Ureter (tissue), 1 donor: ENCODE measurements at places on chromosomes 7 and 10. TPM values are rescaled to one million over a fixed set of nuclear protein-coding genes. Genes with fewer than 3 reads are reported as not detected.

DNA sequence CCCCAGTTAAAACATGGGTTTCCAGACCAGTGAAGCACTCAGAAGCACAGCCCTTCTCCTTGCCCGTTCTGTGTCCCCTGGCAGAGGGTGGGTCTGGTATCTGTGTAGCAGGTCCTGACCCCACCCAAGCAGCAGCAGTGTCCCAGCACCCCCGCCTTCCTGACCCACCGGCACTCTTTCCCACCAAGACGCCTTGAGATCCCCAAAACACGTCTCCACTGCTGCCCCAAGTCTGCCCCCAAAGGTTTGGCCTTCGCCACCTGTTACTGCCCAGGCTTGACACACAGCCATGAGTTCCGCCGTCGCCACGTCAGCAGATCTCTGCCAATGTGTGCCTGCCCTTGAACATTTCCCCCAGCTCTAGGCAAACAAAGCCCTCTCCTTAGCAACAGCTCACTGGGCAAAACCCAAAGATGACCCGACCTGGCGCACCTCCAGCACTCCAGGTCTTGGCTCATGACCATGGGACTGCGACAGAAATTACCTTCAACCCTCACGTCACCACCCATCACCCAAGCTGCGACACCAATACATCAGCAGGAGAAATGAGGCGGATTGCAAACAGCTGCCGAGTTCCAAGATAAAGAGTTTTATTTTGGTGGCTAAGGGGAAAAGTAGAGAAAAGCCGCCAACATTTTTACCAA, 75.6 kb downstream of the CTBP2 start:
- no peak for DNase-seq

- DNase-seq = no peak
Observed at GRCh38 chr10:124181656-124182055, 88.3 kb upstream of the CHST15 start.

GRCh38 chr7:94314413-94315410, 80.0 kb upstream of the COL1A2 start:
- DNase-seq = no peak

DNA sequence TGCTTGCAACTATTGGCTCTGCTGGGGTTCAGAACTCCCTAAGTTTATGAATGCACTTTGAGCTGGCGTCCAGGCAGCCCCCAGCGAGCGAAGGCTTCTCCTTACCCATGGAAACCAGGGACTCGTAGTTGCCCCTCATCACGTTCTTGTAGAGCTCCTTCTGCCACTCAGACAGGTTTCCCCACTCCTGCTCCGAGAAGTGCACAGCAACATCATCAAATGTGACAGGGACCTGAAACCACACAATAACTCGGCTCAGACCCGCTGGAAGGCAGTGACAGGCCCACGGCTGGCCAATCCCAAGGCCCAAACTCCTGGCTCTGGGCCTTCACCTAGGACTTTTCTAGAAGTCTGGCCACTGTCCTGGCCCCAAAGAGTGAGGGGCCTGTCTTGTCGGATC, 6.9 kb downstream of the ZNF777 start:
- DNase-seq = peak; percentile 23

DNA sequence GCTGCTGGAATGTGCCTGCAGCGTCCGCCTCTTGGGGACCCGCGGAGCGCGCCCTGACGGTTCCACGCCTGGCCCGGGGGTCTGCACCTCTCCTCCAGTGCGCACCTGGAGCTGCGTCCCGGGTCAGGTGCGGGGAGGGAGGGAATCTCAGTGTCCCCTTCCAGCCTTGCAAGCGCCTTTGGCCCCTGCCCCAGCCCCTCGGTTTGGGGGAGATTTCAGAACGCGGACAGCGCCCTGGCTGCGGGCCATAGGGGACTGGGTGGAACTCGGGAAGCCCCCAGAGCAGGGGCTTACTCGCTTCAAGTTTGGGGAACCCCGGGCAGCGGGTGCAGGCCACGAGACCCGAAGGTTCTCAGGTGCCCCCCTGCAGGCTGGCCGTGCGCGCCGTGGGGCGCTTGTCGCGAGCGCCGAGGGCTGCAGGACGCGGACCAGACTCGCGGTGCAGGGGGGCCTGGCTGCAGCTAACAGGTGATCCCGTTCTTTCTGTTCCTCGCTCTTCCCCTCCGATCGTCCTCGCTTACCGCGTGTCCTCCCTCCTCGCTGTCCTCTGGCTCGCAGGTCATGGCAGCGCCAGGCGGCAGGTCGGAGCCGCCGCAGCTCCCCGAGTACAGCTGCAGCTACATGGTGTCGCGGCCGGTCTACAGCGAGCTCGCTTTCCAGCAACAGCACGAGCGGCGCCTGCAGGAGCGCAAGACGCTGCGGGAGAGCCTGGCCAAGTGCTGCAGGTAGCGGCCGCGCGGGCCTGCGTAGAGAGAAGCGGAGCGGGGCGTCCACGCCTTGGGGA, 645 bp downstream of the SLC26A4 start:
- DNase-seq = peak; percentile 48

DNA sequence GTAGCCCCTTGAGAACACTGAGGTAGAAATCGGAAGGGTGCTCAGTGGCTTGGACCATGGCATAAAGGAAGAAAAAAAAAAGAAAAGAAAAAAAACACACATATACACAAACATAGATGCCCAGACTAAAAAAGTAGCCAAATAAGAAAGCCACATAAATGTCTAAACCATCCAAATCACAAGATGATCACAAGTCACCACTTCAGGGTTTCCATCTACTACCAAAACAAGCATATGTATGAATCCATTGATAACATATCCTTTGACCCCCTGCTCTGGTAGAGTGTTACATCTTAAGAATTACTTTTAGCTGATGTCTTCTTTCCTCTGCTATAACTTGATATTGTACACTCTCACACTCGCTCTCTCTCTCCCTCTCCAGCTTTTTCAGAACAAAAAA, 245.9 kb downstream of the AHR start:
- DNase-seq = no peak

GRCh38 chr7:138878856-138879255, 80.9 kb upstream of the ATP6V0A4 start:
- DNase-seq = no peak

GRCh38 chr7:104883248-104883717, 130.7 kb upstream of the KMT2E start:
- no peak for DNase-seq

DNA sequence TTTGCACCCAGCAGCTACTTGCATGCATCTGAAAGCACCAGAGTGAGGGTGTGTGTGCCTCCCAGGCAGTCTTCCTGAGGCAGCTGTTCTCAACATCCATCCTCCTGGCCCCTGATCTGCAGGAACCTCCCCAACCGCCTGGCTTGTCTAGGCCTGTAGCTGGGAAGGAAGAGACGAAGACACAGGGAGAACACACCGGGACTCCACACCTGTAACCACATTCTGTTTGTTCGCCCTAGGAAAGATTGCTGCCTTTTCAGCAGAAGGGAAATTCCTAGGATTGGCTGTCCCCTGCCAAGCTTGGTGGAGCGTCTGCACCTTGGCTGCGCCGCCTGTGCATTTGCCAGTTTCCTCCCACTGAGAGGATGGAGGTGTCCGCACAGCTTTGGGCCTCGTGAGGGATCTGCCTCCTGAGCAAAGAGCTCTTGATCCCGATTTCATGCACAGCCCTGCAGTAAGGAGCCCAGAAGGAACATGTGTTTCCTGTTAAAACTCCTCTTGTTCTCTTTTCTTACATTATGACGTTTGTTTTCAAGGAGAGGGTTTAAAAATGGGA, 154.6 kb downstream of the TPST1 start:
- DNase-seq = no peak

GRCh38 chr10:115093286-115093775, at the start of gene ATRNL1:
Gene ATRNL1 (plus strand): TSS chr10:115093365. CDS start chr10:115093751, 386 bp downstream.
- DNase-seq = no peak

DNA sequence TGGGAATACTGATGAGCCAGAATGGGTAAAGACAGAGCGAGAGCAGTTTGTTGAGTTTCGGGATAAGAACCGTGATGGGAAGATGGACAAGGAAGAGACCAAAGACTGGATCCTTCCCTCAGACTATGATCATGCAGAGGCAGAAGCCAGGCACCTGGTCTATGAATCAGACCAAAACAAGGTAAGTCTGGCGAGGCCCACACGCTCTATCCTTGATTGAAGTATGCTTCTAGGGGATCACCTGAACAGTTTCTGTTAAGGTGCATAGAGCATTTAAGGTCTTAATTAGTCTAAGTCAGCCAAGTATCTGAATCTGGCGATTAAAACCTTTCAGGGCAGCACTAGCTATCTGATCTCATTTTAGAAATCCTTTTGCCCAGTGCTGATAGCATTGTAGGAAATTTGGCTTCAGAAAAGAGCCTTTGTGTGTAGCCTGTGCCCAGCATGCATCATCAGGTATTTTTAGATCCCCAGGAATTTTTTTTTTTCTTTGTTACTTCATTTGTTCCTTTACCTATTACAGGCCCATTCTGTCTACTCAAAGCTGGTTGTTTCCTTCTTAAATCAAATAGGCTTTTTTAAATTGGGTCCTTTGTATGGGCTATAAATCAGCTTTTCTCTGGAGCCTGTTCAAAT, 8.0 kb downstream of the OPN1SW start:
- no peak for DNase-seq

- DNase-seq = no peak
Observed at GRCh38 chr10:100167553-100168312, 18.1 kb downstream of the ERLIN1 start.

DNA sequence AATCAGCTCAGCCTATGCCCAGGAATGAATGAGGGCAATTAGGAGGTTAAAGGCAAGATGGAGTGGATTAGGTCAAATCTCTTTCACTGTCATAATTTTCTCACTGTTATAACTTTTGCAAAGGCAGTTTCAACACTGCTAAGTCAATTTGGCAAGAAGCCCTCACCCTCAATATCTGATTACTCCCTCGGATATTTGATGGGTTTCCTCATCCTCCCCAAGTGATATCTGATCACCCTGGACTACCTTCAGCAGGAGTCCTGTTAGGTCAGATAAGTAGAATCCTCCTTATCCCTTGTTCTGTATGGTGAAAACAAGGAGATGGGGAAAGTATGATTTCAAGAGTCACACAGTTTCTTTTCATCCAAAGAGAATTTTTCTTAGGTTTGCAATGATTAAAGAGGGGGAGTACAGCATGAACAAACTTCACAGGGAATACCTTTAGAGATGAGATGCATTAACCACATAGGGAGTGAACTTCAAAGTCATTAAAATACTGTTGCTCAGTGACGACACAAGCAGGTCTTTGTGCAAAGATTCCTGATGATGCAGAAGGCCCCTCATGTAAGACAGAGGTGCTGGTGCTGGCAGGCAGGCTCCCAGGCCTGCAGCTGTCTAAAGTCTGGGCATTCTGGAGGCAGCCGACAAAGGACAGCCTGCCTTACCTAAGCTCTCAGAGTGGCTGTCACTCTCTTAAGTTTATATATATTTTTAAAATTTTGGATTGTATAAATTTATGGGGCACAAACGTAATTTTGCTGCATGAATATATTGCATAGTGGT, 75.4 kb upstream of the POM121L12 start:
- no peak for DNase-seq

DNA sequence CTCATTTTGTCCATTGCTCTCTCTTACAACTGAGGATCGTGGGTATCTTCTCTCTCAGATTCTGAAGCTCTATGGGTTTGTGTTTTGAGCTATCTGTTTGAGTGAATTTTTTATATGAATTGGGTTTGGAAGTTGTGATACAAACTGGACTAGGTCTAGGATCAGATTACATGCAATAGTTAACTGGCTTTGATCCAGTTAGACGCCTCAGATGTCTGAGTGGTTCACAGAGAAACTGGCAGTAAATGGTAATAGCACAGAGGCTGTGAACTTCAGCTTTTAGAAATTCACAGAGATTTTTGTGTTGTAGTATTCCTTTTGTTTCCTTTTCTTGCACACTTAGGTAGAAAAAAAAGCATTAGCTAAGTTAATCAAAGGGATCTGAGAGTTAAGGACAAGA, 12.7 kb upstream of the DNMBP start:
- no peak for DNase-seq

- no peak for DNase-seq
Observed at GRCh38 chr10:110821508-110821907, 50.2 kb upstream of the PDCD4 start.

DNA sequence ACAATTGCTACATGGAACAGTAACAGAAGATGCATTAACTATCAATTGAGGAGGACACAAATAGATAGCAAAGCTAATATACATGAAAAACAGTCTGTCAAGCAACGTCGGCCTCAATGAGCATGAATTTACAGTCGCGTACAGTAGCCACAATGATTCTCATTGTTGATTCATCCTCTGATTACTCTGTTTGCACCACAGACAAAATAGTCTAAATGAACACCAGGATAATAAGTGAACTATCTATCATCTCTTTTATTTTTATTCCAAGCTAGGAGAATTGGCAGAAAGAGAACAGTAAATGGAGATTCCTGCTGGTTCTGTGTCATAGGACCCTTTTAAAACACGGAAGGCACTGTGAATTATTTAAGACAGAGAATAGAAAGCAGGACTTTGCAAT, 108.5 kb downstream of the EVX1 start:
- DNase-seq = no peak

- DNase-seq = no peak
Observed at GRCh38 chr10:97107551-97107950, 78.2 kb downstream of the SLIT1 start.

DNA sequence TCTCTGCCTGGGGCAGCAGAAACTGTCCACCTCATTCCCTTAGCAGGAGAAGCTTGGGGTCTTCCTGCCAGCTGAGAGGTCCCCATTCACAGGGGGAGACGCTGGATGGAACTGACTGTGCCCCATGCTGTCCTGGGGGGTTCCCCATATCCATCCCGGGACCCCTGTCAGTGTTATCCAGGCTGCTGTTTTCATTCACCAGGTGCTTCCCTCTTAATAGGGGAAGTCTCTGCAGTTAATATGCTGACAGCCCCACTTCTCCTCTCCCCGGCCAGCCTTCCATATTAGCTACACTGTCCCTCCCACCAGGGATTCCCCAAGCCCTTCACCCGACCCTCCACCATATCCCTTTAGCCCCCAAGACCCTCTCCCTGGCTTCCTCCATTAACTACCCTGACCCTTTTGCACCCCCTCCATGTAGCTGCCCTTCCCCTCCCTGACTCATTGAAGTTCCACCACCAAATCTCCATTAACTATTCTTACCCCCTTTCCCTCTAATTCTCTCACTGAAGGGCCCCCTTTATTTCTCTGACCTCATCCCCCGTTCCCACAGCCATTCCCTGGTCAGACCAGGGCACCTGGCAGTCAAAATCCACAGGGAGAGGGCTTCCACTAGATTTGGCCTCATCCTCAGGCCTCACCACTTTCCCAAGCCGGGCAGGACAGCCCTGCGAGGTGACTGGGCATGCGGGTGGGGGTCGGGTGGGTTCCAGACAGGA, 92.0 kb upstream of the PAX2 start:
- no peak for DNase-seq

The ADRA2A gene
- 7.2 TPM for total RNA-seq

The SCART1 gene
- total RNA-seq = 5.3 TPM

The OPALIN gene
- not detected for total RNA-seq

The OR6B1 gene
- total RNA-seq = not detected

The SPOCK2 gene
- total RNA-seq = 7.4 TPM

The HK1 gene
- total RNA-seq = 139 TPM

The ARHGAP19 gene
- total RNA-seq = 8.3 TPM

The CREM gene
- total RNA-seq = 32.6 TPM

The GRM3 gene
- total RNA-seq = not detected
